ENCODE measurements at places on chromosomes 4 and X.

- DNase-seq, result no peak
Measured at GRCh38 chr4:74223801-74224200, 65.9 kb downstream of the MTHFD2L start.

DNA sequence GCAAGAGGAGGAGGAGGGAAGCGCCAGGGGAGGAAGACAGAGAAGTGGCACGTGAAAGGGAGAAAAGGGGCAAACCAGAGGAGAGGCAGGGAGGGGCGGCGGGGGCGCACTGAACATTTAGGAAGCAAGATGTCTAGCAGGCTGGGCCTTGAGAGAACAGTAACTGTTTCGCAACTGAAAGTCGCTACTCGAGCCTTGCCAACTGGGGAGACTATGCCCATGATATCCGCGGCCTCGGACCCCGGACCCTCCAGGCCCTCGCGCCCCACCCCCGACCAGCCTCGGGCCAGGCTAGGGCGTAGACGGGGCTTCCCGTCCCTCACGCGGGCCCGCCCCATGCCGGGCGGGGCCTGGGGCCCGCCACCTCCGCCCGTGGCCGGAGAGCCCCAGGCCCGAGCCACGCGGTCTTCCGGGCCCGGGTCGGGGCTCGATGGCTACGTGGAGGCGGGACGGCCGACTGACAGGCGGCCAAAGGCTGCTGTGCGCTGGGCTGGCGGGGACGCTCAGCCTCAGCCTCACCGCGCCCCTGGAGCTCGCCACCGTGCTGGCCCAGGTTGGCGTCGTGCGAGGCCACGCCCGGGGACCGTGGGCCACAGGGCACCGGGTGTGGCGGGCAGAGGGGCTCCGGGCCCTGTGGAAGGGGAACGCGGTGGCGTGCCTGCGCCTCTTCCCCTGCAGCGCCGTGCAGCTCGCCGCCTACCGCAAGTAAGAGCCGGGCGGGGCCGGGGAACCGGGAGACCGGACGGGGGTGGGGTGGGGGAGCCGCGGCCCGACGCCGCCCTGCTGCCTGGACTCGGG is at the start of gene SLC25A43:
TSS of gene SLC25A43 (plus strand) at position 363 of the 798 bp plus-strand sequence. CDS start at position 431, 68 bp downstream.
- DNase-seq, result peak; percentile 37

DNA sequence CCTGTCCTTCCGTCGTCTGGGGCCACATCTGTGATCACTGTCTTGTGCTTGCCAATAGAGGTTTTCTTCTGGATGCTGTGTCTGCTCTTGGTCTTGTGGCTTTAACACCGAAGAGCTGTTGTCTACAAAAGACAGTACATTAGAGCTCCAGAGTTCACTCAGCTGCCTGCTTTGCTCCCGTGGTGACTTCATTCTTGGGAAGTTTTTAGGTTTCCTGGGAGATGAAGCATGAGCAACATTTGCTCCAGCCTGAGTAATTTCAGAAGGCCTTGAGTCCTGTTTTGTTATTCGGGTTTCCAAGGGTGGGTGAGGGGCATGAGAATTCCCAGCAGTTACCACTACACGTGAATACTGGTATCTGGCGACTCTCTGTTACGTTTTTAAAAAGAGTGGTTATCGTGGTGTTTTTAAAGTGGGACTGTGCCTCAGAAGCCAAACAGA is 189.2 kb downstream of the SHROOM3 start:
- DNase-seq, result peak; percentile 88

DNA sequence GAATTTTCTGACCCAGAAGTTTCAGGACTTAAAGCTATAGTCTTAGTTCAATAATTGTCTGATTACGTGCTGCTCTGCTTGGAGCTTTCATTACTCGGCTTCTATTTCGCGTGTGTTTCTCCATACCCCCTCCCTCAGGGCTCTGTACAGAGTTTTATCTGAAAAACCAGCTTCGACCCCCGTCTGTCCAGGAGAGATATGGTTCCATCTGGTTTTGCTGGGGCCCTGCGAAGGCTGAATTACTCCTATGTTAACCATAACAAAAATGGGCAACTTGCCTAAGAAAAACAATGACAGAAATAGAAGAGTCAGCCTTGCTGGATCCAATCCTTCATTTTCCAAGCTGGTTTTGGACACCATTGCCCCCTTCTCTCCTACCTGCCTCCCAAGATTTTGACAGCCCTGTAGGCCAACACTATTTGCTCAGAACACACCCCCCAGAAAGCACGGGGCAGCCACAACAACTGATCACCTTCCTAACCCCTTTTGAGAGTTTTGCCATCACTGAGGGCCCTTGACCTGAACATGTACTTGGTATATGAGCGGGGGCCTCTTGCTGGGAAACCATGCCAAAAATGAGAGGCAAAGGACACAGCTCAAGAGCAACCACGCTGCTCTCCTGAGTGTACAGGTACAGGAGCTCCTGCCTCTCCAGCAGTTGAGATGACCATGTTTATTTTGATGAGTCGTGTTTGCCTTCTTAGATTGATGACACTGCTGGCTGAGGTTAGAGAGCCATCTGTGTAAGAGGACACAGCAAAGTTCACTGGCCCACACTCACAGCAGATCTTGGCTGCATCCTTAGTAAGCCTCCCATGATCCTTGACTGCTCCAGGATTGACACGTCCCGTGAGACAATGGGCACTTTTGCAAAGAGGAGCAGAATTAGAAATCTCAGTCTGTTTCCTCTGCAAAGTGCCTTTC is 36.2 kb upstream of the ATP6AP2 start:
- DNase-seq, result no peak

DNA sequence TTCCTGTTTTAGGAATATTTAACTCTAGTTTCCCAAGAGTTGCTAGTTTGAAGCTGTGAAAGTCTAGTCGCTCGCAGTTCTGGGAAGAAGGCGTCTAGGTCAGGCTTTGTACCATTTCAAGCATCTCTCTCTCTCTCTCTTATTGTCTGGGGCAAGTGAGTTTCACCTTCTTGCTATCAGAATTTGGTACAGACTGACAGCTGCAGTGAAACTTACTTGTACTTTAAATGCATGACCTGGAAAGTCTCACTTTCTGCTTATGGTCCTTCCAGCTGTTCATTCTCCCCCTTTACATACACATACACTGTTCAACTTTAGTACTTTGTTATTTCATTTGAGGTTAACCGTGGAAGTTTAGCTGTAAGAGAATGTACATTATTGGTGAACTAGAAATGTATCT is 4.4 kb downstream of the FRMPD4 start:
- DNase-seq, result no peak
